Stomach (tissue), 19 donors: ENCODE measurements at places on chromosomes 7 and 10. TPM values are rescaled to one million over a fixed set of nuclear protein-coding genes. Genes with fewer than 3 reads are reported as not detected.

Gene EBLN1
- not detected for total RNA-seq

Gene CFAP69
- 2.9 TPM for total RNA-seq

Gene ANKRD22
- 6.4 TPM for total RNA-seq

Gene HOXA13
- total RNA-seq = not detected

Gene FRMD4A
- total RNA-seq = 14.2 TPM

Gene DNAJC12
- total RNA-seq = 12.5 TPM

Gene GPC2
- total RNA-seq = 4.9 TPM

Gene HABP2
- 2.0 TPM for total RNA-seq

Gene BTBD16
- not detected for total RNA-seq

DNA sequence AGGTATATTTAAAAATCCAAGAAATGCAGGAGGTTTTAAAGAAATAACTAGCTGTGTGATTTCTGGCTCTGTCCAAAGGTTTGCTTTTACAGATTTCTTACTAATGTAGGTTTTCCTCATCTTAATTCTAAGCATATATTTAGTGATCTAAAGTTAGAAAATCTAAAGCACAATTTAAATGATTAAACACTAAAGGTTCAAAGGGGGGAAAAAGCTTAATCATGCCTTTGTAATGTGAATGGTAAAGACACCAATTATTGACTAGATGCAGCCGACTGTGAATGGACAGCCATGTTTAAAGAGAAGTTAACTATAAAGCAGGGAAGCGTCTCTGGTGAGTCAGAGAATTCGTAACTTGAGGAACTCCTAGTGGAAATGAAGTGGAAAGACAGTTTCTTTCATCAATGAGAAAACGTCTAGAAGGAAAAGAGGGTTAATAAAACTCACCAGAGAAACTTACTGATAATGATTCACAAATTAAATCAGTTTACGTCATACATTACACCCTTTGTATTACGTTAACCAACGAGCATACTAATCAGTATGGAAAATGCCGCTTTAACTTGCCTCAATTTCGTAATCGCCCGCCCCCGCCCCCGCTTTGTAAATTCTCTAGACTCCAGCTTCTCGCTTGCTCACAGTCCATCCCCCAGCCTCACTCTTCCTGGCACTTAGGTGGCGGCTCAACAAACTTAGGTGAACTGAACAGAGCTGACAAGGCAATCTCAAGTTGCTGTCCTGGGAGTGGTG lies 1.1 kb upstream of the HBP1 start:
- H3K36me3 ChIP-seq = no peaks in the 10 kb centered on the region
- H3K27ac ChIP-seq = peak overlapping the region; percentile 93
- peak overlapping the region; percentile 94 for H3K4me3 ChIP-seq
- DNase-seq = peak; percentile 91
- peaks cover 2% of the 10 kb centered on the region for H3K4me1 ChIP-seq

- peak; percentile 70 for DNase-seq
- no peaks in the 10 kb centered on the region for H3K36me3 ChIP-seq
- peaks cover 49% of the 10 kb centered on the region for H3K27me3 ChIP-seq
- peak overlapping the region; percentile 89 for H3K27ac ChIP-seq
- H3K4me3 ChIP-seq = peak overlapping the region; percentile 90
- peaks cover 9% of the 10 kb centered on the region for H3K4me1 ChIP-seq
Observed at GRCh38 chr10:19817231-19817933, 1.1 kb downstream of the PLXDC2 start.

DNA sequence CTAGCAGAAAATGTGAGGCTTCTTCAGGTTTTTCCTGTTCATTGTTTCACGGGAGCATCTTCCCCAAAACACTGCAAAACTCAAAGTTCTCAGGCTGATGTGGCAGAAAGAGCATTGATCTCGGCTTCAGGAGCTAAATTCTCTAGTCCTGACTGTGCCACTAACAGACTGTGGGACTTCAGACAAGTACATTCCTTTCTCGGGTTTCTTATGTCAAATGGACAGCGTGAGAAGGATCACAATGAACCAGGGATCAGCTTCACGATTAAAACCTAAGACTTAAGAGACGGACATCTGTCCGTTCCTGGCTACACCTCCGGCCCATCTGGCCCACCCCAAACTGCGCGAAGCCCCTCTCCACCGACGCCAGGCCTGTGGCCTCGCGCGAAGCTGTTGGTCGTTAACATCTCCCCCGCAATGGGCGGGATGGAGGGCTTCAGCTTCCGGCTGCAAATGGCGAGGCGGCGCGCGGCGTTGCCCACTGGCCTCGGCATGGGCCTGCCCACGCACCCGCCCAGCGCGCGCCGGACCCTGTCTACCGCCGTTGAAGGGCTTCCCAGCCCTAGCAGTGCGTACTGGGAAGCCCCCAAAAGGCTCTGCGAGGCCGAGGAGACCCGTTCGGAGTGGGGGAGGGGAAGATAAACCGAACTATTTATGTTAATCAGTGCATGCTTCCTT lies 549 bp upstream of the DDX50 start:
- H3K27me3 ChIP-seq = no peaks in the 10 kb centered on the region
- DNase-seq = no peak
- peaks cover 42% of the 10 kb centered on the region for H3K4me1 ChIP-seq
- peak overlapping the region; percentile 98 for H3K27ac ChIP-seq
- peak overlapping the region; percentile 91 for H3K4me3 ChIP-seq

- no peak overlapping the region for H3K4me3 ChIP-seq
- H3K27me3 ChIP-seq = no peaks in the 10 kb centered on the region
- H3K36me3 ChIP-seq = no peaks in the 10 kb centered on the region
Observed at GRCh38 chr7:113158756-113159155, 40.4 kb upstream of the SMIM30 start.

DNA sequence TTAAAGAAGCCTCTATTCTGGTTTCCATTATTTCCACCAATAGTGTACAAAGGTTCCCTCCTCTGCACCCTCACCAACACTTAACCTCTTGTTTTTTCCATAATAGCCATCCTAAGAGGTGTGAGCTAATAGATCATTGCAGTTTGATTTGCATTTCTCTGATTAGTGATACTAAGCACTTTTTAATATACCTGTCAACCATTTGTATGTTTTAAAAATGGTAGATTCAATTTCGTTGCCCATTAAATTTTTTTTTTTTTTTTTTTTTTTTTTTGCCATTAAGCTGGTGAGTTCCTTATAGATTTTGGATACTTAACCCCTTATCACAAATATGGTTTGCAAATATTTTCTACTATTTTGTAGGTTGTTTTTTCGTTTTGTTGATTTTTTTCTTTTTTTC lies 23.2 kb downstream of the WAC start:
- H3K4me3 ChIP-seq = no peak overlapping the region
- H3K4me1 ChIP-seq = peaks cover 36% of the 10 kb centered on the region
- peaks cover 39% of the 10 kb centered on the region for H3K36me3 ChIP-seq
- H3K27me3 ChIP-seq = no peaks in the 10 kb centered on the region
- DNase-seq = no peak
- H3K27ac ChIP-seq = no peak overlapping the region

DNA sequence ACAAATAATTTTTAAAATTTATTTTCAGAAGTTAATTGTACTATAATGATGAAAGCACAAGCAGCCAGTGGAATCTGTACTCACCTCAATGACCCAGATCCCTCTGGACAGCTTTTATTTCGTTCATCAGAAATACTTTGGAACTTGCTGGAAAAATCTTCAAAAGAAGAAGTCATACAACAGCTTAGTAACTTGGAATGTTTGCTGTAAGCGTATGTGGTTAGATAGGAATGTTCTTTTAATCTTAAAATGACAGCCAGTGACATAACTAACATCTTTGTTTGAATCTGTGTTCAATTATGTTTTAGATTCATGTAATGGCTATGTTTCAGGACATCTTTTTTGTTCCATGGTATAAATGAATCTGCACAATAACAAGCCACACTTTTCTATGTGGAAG lies 26.8 kb downstream of the CFAP69 start:
- H3K27ac ChIP-seq = no peak overlapping the region
- H3K36me3 ChIP-seq = no peaks in the 10 kb centered on the region
- H3K4me3 ChIP-seq = no peak overlapping the region
- H3K27me3 ChIP-seq = no peaks in the 10 kb centered on the region

DNA sequence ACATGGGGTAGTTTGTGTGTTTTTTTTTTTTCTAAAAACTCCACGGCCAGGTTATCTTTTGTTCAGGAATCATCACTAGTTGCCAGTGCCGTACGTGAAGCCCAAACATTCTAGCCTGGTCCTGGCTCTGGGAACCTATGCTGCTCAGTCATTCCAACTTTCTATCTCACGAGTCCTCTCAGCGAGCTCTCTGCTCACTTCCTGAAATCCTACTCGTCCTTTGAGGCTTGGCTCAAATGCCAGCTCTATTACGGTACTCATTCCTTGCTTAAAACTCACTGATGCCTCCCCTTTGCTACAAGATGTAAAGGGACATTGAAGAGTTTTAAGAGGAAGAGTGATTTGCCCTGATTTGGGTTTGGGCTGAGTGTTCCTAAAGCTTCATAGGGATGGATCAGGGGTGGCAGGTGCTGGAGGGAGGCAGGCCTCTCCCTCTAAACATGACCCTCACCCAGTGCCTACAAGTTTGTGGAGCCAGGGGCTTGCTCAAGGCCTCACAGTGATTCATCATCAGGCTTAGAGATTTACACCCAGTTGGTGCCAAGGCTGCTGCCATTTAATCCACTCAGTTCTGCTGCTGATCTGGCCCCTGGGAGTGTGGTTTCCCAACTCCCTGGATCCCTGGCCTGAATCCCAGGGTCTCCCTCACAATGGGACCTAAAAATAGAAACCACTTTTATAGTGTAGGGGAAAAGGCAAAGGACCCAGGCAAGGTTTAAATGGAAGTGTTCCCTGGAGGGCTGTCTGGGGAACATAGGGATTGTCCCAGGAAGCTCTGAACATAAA lies 46.1 kb upstream of the R3HCC1L start:
- H3K27me3 ChIP-seq = no peaks in the 10 kb centered on the region
- DNase-seq = no peak
- H3K4me1 ChIP-seq = no peaks in the 10 kb centered on the region
- no peaks in the 10 kb centered on the region for H3K36me3 ChIP-seq
- no peak overlapping the region for H3K27ac ChIP-seq

- H3K27ac ChIP-seq = no peak overlapping the region
- DNase-seq = no peak
- no peaks in the 10 kb centered on the region for H3K36me3 ChIP-seq
- H3K4me3 ChIP-seq = no peak overlapping the region
Observed at GRCh38 chr7:4127909-4128560, 554.1 kb upstream of the FOXK1 start.

GRCh38 chr7:5693529-5693928 lies 87.9 kb downstream of the RNF216 start:
- no peak overlapping the region for H3K4me3 ChIP-seq
- H3K27ac ChIP-seq = peak overlapping the region; percentile 73
- peaks cover 100% of the 10 kb centered on the region for H3K4me1 ChIP-seq
- H3K27me3 ChIP-seq = no peaks in the 10 kb centered on the region
- peak; percentile 67 for DNase-seq

GRCh38 chr10:78752221-78752620 lies 316.5 kb upstream of the ZMIZ1 start:
- no peak overlapping the region for H3K27ac ChIP-seq
- DNase-seq = no peak
- no peaks in the 10 kb centered on the region for H3K27me3 ChIP-seq
- H3K36me3 ChIP-seq = no peaks in the 10 kb centered on the region
- peaks cover 19% of the 10 kb centered on the region for H3K4me1 ChIP-seq
- H3K4me3 ChIP-seq = no peak overlapping the region

DNA sequence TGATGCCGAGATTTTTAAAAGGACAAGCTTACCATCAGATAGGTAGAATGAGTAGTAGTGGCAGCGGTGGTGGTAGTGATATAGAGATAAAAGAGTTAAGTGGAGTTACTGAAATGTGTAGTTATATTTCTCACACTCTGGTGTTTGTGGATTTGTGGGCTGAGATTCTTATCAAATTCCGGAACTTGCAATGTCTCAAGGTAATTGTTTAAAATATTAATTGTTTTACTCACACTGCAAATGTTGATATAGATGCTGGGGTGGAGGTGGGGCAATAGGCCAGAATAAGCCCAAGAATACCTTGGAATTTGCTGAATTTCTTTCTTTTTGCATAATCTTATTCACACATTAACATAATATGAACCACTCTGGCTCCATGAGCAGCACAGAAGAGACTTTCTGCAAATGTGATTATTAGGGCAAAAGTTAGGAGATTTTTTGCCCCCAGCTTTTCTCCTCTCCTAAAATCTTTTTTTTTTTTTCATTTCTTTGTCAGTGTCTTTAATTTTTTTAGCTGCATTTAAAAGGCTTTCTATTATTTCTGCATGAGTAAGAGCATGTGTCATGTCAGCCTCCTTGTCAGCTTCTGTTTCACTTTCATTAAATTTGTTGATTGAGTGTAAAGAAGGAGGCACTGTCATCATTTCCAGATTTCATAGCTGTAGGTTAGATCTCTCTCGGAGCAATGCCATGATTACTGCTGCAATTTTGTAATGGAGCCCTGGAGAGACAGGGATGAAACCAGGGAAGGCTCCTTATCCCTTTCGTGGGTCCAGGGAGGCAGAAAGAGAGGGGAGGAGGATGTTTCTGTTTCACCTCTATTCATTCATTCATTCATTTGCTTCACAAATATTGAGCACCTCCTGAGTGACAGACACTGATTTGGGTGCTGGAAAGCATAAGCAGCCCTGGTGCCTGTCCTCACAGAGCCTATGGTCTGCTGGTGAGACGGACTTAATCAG lies 13.1 kb upstream of the SGMS1 start:
- DNase-seq = peak; percentile 15
- H3K27ac ChIP-seq = no peak overlapping the region
- no peak overlapping the region for H3K4me3 ChIP-seq
- no peaks in the 10 kb centered on the region for H3K36me3 ChIP-seq
- no peaks in the 10 kb centered on the region for H3K27me3 ChIP-seq
